ENCODE measurements at places on chromosomes 4 and X. TPM values are rescaled to one million over a fixed set of nuclear protein-coding genes. Genes with fewer than 3 reads are reported as not detected.

- DNase-seq = no peak
These were observed at the start of gene SLIT2 for GRCh38 chr4:20251796-20252655. Gene SLIT2 (plus strand): TSS chr4:20251905. CDS start chr4:20253816, 1,911 bp downstream.

SPANXC gene
- not detected for polyA plus RNA-seq

TLR10 gene
- polyA plus RNA-seq = 0.89 TPM

- DNase-seq = no peak
These were observed 553 bp upstream of the MED28 start for GRCh38 chr4:17613761-17614415.

XAGE2 gene
- polyA plus RNA-seq = not detected

PNCK gene
- polyA plus RNA-seq = 11.4 TPM

GRCh38 chr4:185039508-185040273, 21.4 kb downstream of the HELT start:
- no peak for DNase-seq

DNA sequence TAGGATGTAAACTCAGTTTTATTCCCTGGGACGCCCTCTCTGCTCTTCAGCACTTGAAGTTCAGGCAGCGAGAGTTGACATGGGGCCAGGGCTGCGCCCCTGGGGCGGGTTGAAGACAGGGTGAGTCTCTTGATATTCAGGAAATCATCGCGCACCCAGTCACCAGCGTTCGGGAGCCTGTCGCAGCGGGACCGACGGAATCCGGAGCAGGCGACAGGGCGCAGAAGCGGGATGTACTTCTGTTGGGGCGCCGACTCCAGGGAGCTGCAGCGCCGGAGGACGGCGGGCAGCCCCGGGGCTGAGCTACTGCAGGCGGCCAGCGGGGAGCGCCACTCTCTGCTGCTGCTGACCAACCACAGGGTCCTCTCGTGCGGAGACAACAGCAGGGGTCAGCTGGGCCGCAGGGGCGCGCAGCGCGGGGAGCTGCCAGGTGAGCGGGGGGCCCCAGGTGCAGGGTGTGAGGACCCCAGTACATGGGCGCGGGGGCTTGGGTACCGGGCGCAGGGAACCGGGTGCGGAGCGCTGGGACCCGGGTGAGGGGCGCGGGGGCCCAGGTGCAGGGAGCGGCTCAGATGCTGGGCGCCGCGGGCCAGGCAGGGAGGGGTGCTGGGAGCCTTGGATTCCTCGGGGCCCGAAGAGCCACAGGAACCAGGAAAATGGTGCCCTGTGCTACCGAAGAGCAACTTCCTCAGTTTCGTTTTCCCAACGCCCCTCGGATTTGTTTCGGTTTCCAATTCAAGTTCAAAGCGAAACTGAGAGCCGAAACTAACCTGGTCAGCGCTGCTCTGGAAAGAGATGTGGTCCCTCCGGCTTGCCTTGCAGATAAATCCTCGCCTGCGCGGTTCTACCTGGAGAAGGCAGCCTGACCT, at the start of gene HERC6:
TSS of gene HERC6 (plus strand) at position 162 of the 869 bp plus-strand sequence. CDS start at position 232, 70 bp downstream.
- DNase-seq = peak; percentile 76

DNA sequence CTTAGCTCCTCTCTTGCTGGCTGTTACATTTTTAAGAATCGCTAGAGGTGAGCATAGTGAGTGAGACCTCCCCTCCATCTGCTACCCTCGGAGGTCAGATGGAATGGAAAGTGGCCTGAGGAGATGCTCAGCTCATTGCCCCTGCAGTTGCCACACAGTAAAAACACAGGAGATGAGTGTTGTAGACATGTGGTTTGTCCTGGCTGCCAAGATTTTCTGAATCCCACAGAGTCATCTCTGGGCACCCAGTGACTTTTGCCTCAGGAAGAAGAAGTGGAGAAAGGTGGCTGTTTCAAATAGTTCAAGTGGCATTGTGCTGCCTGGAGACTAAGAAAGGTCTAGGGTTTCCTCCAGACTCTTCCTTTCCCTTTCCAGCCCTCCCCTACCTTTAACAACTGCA, 271.0 kb downstream of the STK32B start:
- DNase-seq = no peak

DNA sequence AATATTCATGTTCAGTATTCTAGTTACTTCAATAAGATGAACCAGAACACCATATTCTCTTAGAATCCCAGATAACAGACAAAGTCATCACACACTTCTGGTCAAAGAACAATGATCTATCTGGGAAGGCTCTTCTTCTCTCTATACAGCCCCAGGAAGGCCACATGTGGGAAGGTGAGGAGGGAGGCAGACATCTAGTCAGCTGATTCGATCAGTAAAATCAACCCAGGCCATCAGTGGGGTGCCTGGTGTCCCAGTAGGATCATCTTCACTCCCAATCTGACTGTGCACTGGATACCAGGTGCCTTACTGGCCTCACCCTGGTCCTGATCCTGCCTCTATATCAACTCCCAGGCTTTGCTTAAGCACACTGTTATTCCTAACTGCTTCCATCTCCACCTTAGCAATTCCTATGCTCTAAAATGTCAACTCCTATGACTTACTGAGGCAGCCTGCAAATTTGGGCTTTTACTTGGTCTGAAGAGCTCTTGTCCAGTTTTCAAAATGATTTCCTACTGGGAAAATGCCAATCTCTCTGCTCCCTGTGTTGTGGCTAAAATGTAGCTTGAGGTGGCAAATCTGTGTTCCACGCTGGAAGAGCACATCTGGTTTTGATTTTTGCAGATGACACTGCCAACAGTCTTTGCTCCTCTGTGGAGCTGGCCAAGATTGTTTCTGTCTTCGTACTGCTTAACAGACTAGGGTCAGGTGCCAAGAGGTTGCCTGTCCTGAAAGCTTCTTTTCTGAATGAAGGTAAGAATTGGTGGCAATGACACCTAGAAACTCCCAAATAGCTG, 128.7 kb downstream of the MGST2 start:
- no peak for DNase-seq

LRCH2 gene
- 14.8 TPM for polyA plus RNA-seq

- no peak for DNase-seq
These were observed 605.1 kb downstream of the BCOR start for GRCh38 chrX:39492497-39493162.

DNA sequence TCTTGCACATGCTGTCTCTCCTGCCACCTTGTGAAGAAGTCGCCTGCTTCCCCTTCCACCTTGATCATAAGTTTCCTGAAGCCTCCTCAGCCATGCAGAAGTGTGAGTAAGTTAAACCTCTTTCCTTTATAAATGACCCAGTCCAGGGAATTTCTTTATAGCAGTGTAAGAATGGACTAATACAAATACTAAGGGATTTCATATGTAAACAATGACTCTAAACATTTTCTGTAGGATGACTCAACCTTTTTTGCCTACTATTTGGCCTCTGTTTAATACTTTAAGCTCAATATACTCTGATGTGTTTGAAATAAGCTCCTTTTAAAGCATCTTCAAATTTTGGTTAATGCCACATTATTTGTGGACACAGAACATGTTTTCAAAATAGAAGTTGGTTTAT, 813.5 kb upstream of the SLIT2 start:
- no peak for DNase-seq

RHOXF2 gene
- 0.57 TPM for polyA plus RNA-seq

KLHL5 gene
- polyA plus RNA-seq = 46.6 TPM

RENBP gene
- 16.6 TPM for polyA plus RNA-seq

PPARGC1A gene
- 25.0 TPM for polyA plus RNA-seq

LUZP4 gene
- polyA plus RNA-seq = not detected

- no peak for DNase-seq
These were observed 124.0 kb downstream of the FAM53A start for GRCh38 chr4:1559896-1560650.

MEPE gene
- not detected for polyA plus RNA-seq

GRCh38 chr4:79181190-79181589, 144.7 kb downstream of the NAA11 start:
- no peak for DNase-seq

DNA sequence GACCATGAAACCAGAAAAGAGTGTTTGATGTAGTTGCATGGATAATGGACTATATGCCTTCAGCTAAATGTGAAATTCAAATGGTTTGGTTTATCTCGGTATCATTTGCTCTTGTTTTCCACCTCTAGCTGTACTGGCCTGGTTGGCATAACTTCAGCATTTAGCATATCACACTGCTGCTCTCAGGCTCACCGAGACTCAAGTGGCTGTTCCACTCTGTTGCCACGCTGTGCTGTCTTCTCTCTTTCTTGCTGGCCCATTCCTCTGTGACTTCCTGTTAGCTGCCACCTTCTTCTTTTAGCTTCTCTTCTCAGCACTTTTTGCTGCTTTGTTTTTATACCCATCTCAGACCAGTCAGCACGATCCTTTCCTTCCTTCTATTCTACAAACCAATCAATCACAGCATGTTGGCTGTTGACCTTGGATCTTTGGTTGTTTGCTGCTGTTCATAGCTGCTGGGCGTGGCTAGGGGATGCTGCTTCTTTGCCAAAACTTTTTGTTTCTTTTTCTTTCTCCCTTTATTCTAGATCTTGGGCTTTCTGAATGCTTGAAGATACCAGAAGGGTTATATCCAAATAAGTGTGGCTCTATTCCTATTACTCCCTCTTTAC, 24.0 kb downstream of the INTS6L start:
- no peak for DNase-seq

GRCh38 chrX:112688242-112688641, 8.5 kb upstream of the LHFPL1 start:
- DNase-seq = no peak

DNA sequence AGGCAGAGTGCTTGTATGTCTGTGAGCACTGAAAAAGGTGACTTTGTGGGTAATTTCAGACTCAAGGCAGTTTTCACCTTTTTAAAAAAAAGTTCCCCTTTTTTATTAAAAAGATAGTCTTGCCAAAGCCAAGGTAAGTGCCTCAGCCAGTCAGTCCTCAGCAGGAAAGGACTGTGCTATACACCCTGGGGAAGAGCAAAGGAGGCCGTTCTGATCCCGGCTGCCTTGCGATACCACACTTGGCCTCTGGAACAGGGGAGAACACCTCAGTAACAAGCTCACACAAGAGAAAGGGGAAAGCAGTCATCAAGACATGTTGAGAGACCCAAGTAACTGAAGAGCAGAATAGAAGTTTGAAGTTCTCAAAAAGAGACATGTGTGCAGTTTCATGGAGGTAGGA, 541.7 kb downstream of the BCOR start:
- no peak for DNase-seq

- DNase-seq = no peak
These were observed 22.7 kb downstream of the KLF3 start for GRCh38 chr4:38686682-38687081.

- no peak for DNase-seq
These were observed 5.0 kb upstream of the MSANTD1 start for GRCh38 chr4:3244002-3244401.

GRCh38 chr4:31108762-31109161, 388.6 kb downstream of the PCDH7 start:
- no peak for DNase-seq

SPACA5B gene
- polyA plus RNA-seq = not detected

DNA sequence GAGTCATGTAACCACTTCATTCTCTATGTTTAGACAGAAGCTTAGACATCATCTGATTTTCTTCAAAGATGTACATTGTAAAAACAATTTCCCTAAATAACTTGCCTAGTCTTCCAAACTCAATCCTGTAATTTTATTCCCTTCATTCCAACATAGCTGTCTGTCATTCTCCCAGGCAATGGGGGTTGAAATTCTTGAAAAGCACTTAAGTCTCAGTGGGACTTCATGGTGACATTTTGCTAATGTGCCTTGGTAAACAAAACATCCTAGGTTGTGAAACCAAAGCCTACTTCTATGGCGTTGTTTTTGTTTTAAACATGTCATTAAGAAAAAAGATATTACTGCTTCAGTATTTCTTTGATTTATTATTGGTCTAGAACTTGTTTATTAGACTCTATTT, 122.0 kb upstream of the NRK start:
- no peak for DNase-seq

FGA gene
- polyA plus RNA-seq = 0.67 TPM

GRCh38 chr4:54400802-54401201, 171.7 kb downstream of the PDGFRA start:
- no peak for DNase-seq

DNA sequence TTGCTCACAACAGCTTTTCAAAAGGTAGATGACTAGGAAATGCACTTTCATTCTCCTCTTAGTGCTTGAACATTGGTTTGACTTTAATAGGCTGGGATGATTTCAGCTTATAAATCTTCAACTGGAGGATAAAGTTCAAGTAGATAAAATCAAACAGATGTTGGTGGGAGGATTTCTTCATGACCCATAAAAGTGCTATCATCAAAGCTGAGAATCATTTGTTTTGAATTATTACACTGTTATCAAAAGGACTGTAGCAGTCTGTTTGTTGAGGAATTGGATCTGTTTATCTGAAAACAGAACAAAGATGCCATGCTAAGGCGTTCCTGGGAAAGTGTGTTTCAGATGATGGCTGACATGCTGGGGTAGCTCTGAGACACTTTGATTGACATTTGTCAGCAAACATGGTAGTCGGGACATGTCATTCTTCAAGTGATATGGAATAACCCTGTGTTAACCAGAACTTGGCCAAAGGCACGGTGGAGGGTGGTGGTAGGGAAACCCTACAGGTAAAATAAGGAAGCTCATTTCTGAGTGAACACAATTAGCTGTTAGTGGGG, 304.0 kb upstream of the PITX2 start:
- no peak for DNase-seq

DMD gene
- polyA plus RNA-seq = 17.6 TPM

SPARCL1 gene
- polyA plus RNA-seq = 11.1 TPM

SCML2 gene
- polyA plus RNA-seq = 9.4 TPM

- no peak for DNase-seq
These were observed 129.0 kb downstream of the SH2D1A start for GRCh38 chrX:124475358-124475757.

DNA sequence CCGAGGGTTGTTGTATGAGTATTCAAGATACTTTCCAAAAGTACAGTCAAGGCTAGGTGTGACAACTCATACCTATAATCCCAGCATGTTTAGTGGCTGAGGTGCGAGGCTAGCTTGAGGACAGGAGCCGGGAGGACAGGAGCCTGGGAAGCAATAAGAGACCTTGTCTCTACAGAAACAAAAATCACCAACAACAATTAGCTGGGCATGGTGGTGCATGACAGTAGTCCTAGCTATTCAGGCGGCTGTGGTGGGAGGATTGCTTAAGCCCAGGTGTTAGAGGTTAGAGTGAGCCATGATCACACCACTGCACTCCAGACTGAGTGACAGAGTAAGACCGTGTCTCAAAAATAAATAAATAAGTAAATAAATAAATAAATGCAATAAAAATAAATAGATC, 91.6 kb downstream of the TLL1 start:
- no peak for DNase-seq

DNA sequence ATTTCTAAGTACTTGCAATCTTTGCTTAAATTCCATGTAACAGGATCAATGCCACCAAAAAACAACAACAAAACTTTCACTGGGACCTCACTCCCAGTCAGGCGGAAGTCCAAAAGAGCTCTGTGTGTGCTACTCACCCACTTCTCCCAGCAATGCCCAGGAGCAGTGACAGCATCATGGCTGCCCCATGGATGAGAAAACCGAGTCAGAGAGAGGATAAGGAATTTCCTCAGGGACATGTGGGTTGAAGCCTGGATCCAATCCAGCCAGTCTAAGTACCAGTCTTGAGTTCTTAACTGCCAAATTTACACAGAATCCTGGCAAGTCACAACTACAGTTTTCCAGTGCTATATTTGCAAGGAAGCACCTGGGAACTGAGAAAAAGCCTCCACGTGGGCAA, 64.5 kb downstream of the STX18 start:
- DNase-seq = no peak

Data from right renal pelvis (tissue), 4 donors.